ENCODE measurements at places on chromosomes 2 and 18.

DNA sequence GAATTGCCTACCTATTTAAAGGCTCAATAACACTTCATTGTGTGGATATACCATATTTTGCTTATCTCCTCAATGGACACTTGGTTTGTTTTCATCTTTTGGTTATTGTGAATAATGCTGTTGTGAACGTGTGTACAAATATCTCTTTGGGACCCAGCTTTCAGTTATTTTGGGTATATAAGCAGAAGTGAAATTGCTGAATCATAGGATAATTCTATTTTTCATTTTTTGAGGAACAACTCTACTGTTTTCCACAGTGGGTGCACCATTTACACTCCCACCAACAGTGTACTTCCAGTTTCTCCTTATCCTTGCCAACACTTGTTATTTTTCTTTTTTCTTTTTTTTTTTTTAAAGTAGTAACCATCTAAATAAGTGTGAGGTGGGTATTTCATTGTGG is 29.0 kb downstream of the PTPN4 start:
- DNase-seq = no peak

GRCh38 chr2:223232896-223233295 is 180.9 kb downstream of the KCNE4 start:
- DNase-seq = no peak

DNA sequence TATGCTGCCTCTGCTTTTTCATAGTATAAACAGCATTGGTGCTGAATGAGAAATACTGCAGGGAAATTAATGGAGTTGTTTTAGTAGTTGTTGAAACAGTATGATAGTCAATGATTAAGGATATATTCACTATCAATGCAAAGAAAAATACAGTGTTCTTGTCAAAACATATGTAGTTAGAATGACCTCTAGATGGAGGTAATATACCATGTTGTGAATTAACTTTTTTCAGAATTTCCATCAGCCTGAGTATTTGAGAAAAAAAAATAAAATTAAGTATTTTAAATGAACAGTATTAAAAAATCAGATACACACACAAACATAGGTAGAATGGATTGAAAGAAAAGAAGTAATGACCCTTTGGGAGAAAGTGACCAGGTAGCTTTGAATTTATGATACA is 59.5 kb downstream of the RMDN2 start:
- DNase-seq = no peak

GRCh38 chr2:207385076-207385475 is 144.7 kb upstream of the CREB1 start:
- DNase-seq = no peak

DNA sequence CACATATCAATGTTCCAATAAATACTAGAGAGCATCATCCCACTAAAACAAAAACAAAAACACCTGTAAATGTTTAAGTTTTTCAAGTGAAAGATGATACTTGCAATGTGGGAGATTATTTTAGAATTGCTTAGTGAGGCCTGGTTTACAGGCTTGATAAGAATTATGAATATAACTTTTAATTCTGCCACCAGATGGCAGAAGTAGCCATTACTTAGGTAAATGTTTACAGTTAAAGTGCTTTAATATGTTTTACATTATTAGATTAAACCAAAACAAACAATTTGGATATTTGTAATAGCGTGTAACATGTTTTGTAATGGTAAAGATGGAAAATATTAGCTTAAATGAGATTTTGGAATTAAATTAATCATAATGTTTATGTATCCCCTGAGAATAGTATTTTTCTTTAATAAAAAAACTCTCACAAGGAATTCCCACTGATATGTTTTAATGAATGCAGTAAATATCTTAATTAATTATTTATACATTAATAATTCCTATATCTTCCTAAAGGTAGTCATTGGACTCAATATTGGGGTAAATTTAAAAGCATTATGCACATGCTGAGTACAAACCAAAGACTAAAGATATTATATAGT is 522.0 kb downstream of the SPAG16 start:
- no peak for DNase-seq

DNA sequence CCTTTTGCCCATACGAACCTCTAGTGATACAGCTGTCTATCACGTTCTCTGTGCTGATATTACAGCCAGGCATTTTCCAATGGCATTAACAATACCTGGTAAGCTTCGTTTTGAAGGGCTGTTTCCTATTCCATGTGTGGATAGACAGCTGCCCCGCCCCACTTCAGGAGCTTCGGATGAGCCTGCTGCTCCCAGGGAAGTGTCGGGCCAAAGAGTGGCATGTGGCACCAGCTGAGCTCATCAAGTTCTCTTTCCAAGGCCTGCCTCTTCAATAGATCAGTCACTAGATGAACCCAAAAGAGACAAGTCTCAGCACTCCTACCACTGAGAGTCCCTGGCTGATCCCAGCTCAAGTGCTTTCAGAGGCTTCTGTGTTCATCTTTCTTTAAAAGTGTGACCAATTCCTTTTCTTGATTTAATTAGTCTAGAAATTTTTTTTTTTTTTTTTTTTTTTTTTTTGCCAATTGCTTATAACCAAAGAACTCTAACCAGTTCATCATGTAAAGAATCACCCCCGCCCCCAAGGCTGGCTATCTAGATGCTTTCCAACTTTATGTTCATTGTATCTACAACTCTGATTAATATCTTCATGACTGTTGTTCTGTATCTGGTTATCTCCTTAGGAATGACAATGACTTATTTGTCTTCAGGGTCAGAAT is 46.6 kb downstream of the HDAC4 start:
- no peak for DNase-seq

DNA sequence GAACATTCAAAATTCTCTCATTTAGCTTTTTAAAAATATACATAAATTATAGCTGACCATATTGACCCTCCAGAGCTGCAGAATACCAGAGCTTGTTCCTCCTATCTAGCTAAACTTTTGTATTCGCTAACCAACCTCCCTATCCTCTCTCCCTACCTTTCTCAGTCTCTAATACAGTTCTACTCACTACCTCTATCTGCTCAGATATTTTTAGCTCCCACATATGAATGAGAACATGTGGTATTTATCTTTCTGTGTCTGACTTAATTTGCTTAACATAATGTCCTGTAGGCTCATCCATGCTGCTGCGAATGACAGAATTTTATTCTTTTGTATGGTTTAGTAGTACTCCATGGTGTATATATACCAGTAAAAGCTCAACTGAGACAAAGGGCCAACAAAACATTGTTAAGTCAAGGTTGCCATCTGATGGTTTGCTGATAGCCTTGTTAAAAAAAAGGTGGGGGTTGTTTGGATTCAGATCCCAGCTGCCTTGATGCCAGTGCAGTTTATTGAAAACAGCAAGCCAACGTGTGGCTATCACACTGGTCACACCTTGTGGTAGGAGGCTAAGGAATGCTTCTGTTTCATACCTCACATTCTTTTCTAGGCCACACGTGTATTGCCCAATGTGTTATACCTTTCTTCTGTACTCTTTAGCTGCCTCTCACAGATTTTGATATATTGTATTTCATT is 101.5 kb downstream of the VWA3B start:
- DNase-seq = no peak

DNA sequence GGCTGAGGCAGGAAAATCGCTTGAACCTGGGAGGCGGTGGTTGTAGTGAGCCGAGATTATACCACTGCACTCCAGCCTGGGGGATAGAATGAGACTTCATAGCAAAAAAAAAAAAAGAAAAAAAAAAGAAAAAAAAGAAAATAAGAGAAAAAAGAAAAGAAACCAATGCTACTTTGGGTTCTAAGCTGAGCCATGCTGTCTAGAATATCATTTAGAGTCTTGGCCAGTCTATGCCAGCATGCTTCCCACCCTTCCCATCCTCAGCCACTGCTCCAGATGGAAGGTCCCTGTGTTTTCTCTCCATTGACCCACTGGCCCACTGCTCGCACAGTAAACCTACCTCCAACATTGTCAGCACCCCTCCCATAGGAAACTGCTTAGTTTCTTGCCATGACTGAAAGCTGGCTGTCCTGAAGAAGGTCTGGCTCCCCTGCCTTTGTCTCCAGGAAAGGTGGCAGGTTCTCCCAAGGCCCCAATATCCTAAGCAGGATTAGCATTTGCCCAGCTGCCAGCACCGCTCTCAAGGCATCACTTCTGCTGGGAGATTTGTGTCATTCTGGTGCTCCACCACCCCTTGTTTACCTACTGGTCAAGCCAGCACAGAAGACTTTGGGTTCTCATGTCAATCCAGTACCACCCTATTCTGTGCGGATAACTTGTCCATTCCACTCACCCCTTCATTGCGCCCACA is 47.3 kb upstream of the PAPOLG start:
- DNase-seq = no peak

DNA sequence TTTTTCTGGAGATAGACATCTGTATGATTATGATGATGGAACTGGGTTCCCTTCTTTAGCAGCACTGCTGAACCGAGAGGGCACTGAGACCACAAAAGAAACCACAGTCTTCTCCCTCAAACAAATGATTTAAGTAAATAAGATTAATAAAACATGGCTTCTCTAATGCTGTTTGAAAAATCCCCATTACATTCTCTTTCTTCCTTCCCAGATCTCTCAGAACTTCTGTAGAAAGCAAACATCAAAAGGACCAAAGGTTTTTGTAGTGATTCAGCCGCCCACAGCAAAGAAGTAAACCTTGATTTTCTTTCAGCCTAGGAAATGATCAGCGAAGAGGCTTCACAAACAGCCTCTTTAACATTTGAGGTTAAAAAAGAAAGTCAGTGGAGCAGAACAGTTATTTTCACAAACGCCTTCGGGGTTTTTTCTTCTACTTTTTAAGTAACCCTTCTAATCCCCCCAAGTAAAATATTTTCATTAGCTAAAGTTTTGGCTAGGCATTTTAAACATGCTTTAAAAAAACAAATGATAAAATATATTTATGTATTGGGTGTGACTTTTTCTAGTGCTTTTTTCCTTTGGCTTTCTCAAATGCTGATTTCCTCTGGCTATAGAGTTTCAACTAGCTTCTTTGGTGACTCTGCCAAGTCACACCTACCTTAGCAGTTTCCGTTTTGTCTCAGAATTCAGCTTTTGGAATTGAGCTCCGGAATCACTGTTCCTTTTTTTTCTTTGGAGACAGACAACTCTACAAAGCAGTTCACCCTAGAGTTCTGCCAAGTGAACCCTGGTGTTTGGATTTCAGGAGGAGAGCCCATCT is 89.6 kb downstream of the UPP2 start:
- peak; percentile 23 for DNase-seq

- DNase-seq = no peak
These were observed 226.8 kb upstream of the RAB6C start for GRCh38 chr2:129752686-129753085.

DNA sequence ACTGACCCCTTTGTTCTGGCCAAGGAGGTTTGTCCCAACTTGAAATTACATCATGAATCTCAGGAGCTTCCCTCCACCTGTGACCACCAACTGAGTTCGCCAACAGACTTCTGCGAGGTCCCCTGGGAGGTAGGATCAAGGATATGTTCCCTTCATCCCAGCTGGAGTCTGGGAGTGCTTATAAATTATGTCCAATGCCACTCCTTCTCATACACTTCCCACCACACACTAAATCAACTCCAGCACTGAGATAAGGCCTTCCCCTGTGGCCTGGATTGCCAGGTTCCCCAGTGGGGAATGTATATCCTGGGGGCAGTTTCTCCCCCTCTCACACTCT is 99.2 kb downstream of the RND3 start:
- DNase-seq = no peak

DNA sequence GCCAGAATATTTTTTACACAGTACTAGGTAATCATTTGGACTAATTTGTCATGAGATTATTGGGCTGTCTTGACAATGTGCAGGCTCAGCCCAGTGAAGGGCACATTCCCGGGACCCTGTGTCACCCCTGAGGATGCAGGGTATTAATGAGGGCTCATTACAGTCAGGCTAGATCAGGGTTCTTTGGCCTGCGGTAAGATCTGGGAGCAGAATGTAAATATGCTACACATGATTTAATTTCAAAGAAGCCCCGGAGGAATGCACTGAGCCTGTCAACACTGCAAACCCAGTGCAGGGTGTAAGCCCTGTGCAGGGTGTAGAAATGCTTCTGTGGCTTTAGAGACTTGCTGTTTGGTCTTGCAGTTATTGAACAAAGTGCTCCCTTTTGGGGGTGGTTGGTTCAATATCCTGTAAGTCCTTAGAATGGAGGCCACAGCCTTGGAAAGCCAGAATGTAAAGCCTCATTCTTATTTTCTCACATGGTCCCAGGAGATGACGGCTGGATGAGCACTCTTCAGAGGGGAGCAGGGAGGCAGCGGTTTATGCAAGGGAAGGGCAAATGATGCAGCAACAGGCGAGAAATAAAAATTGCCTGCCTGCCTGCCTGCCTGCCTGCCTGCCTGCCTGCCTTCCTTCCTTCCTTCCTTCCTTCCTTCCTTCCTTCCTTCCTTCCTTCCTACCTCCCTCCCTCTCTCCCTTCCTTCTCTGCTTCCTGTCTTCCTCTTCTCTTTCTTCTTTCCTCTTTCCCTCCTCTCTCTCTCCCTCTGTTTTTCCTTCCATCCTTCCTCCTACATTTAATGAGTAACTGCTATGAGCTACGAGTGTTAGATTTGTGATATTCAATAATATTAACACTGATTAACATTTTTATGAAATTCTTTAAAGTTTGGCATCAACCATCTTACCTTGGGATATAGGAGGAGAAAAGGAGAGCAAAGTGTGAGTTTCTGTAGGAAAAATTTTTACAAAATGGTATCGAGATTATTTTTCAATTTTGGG is 148.8 kb downstream of the VAPA start:
- DNase-seq = no peak

DNA sequence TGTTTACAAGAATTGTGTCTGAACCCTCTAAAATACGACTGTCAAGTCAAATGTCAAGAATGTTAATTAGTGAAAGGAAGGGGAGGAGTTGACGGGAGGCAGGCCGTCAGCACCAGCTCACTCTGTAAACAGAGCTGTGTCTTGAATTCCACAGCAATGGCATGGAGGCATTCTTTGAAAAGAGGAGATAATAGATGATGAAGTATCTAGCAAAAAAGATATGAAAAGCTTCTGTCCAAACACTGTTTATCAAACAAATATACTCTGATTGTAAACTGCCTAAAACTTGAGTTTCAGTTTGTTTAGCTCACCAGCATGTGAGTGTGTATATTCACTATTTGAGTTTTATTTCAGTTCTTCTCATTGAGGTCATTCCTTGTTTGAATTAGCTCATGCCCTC is 94.7 kb upstream of the CDC42EP3 start:
- DNase-seq = no peak

DNA sequence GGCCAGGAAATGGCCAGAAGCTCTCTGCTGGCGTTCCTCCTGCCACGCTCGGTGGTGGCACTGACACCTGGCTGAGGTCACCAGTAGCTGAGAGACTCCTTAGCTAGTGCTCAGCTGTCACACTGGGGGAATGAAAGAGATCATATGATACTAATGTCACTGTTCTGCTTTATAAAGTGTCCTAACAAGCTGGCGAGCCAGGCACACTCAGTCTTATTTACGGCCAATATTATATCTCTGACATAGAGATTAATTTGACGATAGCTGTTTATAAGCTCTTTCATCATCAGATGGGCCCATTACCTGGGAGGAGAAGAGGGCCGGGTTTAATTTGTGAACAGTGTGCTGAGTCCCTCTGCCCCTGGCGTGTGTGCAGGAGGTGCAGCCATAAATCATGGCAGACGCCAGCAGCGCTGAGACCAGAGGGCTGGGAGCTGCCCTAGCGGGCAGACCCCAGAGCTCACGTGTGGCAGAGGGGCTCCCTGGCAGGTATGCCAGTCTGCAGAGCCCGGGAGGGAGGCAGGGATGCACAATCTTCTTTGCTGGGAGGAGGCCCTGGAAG is 246.5 kb downstream of the HAUS1 start:
- DNase-seq = no peak

GRCh38 chr2:108922141-108922915 is 66.7 kb downstream of the EDAR start:
- DNase-seq = no peak

- DNase-seq = no peak
These were observed 6.0 kb downstream of the HADHA start for GRCh38 chr2:26238311-26238958.

Data from stimulated activated CD8-positive, alpha-beta memory T cell treated with anti-CD3 and anti-CD28 coated beads, Interleukin-4, amount 100 ng/mL, for 48 hours (primary cell).